Stimulated activated CD8-positive, alpha-beta memory T cell treated with anti-CD3 and anti-CD28 coated beads, Interleukin-4, amount 100 ng/mL, for 24 hours (primary cell): ENCODE measurements at places on chromosomes 7 and 10.

DNA sequence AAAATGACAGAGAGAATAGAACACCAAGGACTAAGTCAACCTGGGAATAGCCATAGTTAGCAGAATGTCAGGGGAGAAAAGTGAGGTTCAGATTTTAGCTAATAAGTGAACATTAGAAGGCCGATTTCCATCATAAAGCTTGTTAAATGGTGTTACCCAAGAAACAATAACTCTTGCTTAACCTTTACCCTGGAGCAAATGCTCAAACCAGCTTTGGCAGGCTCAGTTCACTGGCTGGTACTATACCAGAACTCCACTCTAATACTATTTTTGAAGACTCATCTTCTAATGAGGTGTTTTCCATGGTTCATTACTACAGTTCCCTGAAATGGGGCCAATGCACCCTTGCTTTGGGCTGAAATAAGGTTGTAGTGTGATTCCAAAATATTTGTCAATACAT is 61.3 kb downstream of the RNLS start:
- DNase-seq: no peak

GRCh38 chr10:119365773-119366599 is 158.6 kb downstream of the GRK5 start:
- DNase-seq: no peak

DNA sequence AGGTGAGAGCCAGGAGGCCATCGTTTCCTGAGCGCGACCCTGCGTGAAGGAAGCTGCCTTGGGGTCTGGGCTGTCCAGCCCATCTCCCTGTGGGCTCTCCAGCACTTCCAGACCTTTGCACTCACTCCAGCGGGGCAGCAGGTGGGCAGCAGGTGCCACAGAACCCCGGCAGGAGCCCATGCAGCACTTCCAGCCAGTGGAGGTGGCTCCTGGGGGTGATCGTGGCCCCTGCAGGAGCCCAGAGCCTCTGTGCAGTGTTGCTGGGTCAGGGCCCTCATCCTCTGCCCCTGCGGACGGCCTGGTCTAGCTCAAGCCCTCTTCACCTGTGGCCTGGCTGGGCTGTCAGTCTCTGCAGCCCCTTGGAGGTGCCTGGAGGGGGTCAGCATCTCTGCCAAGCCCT is 59.9 kb downstream of the PWWP2B start:
- DNase-seq: no peak

DNA sequence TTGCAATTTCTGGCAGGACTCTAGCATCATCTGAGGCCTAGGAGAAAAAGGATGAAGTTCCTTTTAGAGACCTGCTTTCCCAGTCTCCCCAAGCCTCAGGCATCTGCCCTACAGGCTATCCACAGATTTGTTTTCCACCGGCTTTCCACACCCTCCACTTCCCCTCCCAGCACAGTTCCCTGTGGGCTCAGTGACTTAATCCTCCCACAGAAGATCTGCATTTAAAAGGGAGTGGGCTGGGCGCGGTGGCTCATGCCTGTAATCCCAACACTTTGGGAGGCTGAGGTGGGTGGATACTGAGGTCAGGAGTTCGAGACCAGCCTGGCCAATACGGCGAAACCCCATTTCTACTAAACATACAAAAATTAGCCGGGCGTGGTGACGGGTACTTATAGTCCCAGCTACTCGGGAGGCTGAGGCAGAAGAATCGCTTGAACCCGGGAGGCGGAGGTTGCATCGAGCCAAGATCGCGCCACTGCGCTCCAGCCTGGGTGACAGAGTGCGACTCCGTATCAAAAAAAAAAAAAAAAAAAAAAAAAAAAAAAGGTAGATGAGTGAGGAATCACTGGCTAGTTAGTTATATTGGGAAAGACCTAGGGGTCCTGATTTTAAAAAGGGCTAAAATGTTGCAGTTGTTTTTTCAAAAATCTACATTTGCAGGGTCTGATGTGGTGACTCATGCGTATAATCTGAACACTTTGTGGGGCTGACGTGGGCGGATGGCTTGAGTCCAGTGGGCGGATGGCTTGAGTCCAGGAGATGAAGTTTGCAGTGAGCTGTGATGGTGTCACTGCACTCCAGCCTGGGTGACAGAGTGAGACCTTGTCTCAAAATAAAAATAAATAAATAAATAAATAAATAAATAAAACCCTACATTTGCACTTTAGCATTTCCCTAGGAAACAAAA is 119.5 kb downstream of the BAMBI start:
- DNase-seq: no peak

DNA sequence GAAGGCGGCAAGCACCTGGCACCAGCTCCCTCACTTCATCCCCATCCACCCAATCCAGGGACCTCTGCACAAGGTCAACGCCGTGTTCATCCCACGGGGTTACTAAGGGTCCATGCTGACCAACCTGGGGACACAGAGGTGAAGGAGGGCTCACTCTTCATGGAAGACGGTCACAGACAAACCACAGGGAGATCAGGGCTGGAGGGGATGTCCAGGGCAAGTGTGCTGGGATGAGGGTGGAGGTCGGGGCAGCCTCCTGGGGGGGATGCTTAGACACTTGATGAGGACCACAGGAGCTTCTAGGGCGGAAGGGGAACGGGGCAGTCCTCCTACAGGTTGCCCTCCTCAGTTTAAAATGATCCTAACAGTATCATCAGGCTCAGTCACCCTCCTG is 46.7 kb downstream of the FAM53B start:
- no peak for DNase-seq

DNA sequence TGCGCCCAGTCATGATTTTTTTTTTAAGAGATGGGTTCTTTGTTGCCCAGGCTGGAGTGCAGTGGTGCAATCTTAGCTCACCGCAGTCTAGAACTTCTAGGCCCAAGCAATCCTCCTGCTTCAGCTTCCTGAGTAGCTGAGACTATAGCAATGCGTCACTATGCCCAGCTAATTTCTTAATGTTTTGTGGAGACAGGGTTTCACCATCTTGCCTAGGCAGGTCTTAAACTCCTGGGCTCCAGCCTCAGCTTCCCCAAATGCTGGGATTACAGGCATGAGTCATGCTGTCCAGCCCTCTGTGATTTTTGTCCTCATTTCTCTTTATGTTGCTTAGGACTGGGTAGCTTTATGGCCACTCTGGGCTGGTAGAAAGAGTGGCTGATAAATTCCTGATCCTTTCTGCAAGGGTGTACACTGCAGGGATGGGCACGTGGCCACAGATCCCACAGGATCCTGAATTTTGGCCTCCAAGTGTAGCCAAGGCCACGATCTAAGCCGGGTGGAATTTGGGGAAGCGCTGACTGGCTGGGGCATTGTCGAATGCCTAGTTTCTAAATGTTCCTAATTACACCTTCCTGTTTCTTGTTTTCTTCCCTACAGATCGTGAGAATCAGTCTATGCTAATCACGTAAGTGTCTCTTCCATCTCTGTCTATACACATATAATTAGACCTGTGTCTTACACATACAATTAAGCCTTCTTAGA is 24.1 kb upstream of the MYH16 start:
- no peak for DNase-seq

DNA sequence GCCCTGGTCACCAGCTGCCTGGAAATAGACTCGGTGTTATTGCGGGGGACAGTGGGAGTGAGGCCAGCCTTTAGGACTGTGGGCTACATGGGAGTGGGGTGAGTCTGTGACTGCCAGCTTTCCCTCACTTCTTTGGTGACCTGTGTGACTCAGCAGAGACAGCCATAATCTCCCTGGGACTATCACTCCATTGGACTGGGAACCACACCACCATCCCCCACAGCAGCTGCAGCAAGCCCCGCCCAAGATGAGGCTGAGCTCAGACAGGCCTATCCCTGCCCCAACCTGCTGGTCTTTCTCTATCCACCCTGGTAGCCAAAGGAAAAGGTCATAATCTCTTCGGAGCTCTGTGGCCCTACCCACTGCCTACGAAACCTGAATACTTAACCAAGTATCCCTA is 263.2 kb downstream of the FZD1 start:
- DNase-seq: no peak

- DNase-seq: no peak
Observed at GRCh38 chr7:111842491-111842890, 280.2 kb upstream of the IMMP2L start.

DNA sequence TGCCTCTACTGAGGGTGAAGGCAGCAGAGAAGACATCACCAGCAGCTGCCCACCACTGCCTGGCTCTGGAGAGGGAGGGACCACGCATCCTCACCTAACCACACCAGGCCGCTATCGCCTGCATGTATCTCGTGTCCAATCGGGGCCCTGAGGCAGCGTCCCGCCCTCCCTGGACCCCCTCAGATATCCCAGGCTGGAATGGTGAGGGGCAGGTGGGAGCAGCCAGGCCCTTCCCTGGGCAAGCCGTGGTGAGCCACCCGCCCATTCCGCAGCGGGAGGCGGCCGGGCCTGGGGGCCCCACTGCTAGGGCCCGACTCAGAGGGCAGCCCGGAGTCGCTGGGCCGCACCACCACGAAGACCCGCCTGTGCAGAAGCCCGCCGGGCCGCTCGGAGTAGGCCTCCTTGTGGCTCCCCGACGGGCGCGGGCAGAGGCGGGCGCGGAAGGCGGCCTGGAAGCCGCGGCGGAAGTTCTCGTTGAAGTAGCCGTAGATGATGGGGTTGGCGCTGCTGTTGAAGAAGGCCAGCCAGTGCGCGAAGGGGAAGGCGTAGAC is 21.6 kb upstream of the PPA1 start:
- DNase-seq: no peak

- no peak for DNase-seq
Observed at GRCh38 chr10:88291289-88292184, 291.6 kb downstream of the RNLS start.

GRCh38 chr7:70738151-70738885 is 393.6 kb upstream of the GALNT17 start:
- DNase-seq: no peak

DNA sequence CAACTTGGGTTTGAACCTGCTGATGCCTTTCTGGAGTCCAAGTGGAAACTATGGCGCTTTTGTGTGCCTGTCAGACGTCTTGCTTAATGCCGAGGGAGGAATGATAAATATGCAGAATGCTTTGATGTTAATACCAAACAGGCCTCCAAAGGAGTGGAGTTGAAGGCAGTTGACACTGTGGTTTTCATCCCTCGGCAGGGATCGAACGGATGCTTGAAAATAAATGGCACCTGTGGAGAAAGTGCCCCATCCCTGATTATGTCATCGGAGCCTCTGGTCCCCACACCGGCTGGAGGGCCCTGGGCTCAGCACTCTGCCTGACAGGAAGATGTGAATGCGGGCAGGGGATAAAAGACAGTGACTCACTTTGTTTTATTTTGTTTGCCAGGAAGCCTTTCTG is 148.7 kb upstream of the GPR26 start:
- no peak for DNase-seq

GRCh38 chr7:30805931-30806330 is 34.7 kb downstream of the MINDY4 start:
- no peak for DNase-seq

GRCh38 chr7:47241112-47242065 is 340.5 kb downstream of the TNS3 start:
- no peak for DNase-seq
